GM23338 (cell line): ENCODE measurements at places on chromosomes 12 and 14. TPM values are rescaled to one million over a fixed set of nuclear protein-coding genes. Genes with fewer than 3 reads are reported as not detected.

The FMNL3 gene
- total RNA-seq: 17.8 and 32.6 TPM in 2 replicates

The TPH2 gene
- total RNA-seq: 1.0 and 1.4 TPM in 2 replicates

GRCh38 chr12:113472191-113473121, 785 bp upstream of the LHX5 start:
- DNase-seq: peak; percentile 86

DNA sequence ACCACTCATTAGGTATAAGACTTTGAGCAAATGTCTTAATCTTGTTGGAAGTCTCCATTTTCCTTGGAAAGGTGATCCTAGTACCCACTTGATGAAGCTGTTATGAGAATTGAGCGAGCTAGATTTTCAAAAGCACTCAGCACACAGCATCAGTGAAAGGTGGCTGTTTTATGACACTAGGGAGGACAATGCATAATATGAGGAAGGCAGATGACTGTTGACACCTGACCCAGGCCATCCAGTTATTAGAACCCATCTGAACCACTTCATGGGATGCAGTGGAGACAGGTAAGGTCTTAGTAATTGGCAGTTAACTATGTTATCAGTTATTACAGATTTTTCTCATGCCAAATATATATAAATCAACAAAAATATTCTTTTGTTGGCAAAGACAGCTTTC, 369.9 kb upstream of the PDE3A start:
- DNase-seq: no peak

GRCh38 chr12:109877504-109878246, 2.7 kb downstream of the GLTP start:
- no peak for DNase-seq

GRCh38 chr14:75016815-75017214, 14.1 kb downstream of the EIF2B2 start:
- no peak for DNase-seq

DNA sequence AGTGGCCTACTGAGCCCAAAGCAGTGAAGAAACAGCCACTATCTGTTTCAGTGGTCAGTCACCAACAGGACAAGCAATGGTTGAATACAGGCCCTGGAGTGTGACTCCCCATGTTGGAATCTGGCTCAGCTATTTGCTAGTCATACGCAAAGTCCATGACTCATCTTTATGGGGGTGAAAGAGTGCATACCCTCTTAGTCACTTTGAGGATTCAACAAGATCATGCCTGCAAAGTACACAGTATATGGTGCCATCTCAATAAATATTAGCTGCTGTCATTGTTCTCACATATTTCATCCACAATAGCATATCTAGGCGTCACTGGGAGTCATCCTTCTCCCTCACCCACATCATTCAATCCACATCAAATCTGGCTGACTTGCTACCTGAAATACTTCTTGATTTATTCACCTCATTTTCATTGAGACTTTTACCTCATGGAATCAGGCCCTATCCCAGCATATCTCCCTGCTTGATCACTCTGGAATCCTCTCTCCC, 26.4 kb upstream of the STAB2 start:
- DNase-seq: no peak

DNA sequence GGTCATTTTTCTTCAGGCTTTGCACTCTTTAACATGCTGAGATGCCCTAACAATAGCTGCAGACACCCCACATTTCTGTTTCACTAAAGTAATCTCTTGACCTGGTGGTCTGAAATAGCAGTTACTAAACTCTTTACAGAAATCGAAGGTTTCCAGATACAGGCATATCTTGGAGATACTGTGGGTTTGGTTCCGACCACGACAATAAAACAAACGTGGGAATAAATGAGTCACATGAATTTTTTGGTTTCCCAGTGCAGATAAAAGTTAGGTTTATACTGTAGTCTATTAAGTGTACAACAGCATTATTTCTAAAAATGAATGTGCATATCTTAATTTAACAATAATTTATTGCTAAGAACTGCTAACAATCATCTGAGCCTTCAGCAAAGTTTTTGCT, 208.7 kb downstream of the EGLN3 start:
- no peak for DNase-seq
